ENCODE measurements at places on chromosomes 1 and 21.

GRCh38 chr1:212034516-212035122 is 738 bp downstream of the INTS7 start:
- no peak for DNase-seq

GRCh38 chr1:47763591-47764171 is 233.5 kb downstream of the TRABD2B start:
- no peak for DNase-seq

DNA sequence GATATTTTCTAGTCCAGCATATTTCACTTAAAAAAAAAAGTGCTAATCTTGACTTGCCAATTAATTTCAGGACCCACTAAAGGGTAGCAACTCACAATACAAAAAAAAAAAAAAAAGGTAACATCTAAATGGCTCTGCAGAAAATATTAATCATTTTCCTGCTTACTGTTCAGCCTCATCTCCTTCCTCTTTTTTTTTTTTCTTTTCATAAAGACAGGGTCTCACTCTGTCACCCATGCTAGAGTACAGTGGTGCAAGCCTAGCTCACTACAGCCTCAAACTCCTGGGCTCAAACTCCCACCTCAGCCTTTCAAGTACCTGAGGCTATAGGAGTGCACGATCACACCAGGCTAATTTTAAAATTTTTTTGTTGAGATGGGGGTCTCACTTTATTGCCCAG is 30.4 kb downstream of the TTC13 start:
- DNase-seq = no peak

- no peak for DNase-seq
Measured at GRCh38 chr1:96409087-96409486, 312.5 kb upstream of the PTBP2 start.

GRCh38 chr1:111669268-111669667 is 49.7 kb downstream of the RAP1A start:
- no peak for DNase-seq

Measured in COR-L47 (cell line).